NCI-H1417 (cell line): ENCODE measurements at places on chromosomes 12 and 14.

DNA sequence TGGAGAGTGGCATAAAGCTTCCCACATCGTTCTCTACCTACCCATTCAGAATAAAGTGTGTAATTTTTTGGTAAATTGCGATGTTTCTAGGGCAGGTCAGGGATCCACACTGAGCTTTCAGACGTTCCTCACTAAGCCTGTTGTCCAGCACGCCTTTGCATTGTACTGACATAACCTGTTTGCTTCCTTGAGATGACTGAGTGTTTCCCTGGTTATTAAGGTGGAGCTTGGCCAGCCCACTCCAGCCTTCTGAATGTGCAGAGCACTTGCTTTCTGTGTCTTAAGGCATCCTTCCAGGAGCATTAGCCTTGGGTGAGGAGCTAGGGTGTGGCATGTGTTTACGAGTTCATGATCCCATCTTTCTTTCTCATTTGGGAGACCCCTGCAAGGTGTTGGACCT lies 96.4 kb downstream of the TMEM260 start:
- no peak for DNase-seq

GRCh38 chr14:19851365-19851764 lies 23.6 kb upstream of the OR4K2 start:
- DNase-seq = no peak

DNA sequence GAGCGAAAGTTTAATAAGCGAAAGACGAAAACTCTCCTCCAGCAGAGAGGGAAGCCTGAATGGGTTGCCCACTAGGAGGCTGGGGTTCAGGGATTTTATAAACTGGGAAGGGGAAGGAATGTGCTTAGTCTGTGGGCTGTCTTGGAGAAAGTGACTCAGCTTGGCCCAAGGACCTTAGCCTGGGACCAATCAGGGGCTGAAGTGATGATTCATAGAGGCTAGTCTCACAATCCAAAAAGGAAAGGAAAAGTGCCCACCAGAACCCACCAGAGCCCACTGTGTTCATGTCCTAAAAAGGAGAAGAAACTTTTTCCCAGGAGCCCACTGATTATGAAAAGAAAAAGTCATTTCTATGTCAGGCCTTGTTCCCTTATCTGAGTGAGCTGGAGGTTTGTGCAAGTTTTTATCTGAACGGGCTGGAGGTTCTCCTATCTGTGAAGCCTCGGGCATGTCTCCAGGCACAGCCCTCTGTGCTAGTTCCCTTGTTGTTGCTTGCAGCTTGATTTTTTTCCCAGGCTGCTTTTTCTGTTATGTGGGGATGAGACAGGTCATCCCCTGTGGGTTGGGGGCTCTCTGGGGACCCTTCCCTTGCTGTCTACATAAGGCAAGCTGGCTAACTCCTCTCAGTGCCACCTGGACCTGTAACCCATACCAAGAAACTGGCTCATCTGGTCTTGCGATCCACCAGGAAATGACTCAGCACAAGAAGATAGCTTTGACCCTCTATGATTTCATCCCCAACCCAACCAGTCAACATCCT lies 8.3 kb upstream of the GOLGA5 start:
- no peak for DNase-seq

- no peak for DNase-seq
Observed at GRCh38 chr12:129496226-129496625, 407.6 kb downstream of the TMEM132D start.

GRCh38 chr14:58833634-58834378 lies 196.0 kb downstream of the DACT1 start:
- no peak for DNase-seq

GRCh38 chr14:34794941-34795340 lies 80.2 kb downstream of the BAZ1A start:
- no peak for DNase-seq

DNA sequence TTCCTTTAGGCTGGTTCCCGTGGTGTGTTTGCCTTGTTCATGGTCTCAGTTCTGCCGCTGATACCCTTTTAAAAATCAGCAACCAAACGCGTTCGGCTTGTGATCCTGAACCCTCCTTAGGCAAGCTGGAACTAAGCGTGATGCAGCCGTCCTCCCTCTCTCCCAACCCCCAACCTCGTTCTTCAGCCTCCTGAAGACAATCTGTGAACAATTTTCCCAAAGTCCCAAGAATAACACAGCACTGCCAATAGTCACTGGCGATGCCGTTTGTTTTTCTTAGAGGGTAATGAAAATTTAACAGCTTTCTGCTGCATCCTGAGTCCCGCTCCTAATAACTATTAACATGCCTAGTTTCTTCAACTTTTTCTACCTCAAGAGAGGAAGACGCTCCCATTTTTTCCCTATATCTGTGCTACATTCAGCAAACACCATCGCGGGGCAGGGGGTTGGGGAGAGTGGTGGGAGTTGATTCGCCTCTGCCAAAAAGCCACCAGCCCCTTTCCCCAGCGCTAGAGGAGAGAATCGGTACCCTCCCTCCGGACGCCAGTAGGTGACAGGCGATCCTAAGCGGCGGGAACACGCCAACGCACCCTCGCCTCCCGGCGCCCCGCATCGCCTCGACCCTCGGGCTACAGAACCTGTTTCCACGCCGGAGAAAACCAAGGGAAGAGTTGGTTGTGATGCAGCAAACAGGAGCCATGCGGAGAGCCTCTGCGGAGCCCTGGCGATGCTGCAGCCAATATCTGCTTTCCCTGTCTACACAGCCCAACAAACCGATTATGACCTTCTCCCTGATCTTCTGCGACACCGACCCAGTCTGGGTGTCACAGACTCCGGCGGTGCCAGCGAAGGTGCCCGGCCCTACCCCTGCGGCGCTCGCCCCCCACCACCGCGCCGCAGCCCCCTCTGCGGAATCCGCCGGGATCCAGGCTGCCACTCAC lies 752 bp downstream of the PRICKLE1 start:
- DNase-seq = peak; percentile 77

GRCh38 chr12:14950421-14950820 lies 11.0 kb downstream of the ARHGDIB start:
- no peak for DNase-seq

GRCh38 chr12:109639151-109639872 lies 65.7 kb downstream of the MVK start:
- no peak for DNase-seq

DNA sequence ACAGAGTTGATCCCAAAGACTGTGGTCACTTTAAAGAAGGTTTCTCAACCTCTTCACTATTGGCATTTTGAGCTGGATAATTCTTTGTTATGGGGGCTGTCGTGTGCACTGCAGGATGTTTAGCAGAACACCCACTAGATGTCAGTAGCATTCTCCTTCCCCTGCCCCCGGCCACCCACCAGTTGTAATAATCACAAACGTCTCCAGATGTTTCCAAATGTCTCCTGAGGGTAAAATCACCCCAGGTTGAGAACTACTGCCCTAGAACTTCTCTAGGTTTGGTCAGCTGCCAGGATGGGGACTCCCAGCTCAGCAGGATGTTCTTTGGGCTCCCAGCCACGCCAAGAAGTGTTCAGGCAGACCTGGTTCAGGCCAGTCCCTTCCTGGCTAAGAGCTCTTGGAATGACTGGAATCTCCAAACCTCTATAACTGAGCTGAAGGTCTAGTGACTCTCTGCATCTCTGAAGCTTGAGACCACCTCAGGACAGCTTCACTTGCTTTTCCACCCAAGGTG lies 12.5 kb upstream of the AJUBA start:
- DNase-seq = peak; percentile 5

DNA sequence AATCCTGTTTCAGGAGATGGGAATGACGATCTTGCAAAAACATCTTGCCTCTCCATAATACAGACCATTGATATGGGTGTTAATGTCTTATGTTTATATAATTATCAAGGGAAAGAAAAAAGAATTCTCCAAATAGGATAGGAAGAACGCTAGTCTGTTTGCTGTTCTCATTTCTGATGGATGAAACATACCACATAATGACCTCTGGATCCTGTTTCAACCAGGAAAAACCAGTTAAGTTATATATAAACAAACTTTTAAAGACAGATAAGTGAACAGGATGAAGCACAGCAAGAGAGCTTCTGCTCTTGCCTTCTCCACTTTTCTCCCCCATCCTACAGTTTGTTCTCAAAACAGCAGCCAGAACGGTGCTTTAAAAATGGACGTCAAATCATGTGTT lies 27.8 kb downstream of the COQ6 start:
- no peak for DNase-seq

GRCh38 chr12:45008211-45008610 lies 42.7 kb downstream of the DBX2 start:
- no peak for DNase-seq

- no peak for DNase-seq
Observed at GRCh38 chr12:130766470-130766869, 50.4 kb upstream of the RIMBP2 start.

DNA sequence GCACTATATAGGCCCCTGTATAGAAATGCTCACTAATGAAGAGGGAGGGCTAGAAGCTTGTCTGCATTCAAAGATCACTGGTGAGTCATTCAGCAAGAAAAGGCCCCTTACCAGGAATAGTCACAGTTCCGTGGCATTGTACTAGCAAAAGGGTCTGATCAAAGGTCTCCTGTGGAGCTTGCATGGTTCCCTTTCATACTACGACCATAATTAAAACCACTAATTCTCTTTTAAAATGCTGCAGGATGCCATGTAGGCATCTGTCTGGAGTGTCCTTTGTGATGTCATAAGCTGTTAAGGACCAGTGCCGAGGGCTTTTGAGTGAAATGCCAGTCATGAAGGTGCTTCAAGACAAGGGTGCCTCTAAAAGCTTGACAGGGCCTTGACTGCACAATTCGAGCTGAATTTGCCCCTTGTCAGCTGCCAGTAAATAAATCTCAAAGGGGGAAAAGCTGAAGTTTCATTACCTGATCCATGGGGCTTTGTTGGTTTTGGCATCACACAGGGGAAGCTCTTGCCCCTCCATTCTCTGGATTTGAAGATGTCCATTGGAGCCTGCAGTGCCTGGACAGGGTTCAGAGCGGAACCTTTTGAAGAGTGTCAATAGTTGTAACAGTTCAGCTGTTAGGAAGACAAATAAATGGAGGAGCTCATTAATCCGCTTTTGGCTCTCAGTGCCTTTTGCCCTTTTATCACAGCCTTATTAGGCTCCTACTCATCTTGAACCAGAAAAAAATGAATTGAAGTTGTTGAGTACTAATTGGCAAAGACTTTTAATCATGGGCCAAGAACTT lies 69.1 kb downstream of the TMEM260 start:
- no peak for DNase-seq

GRCh38 chr12:81492131-81492720 lies 266.9 kb downstream of the PPFIA2 start:
- no peak for DNase-seq

DNA sequence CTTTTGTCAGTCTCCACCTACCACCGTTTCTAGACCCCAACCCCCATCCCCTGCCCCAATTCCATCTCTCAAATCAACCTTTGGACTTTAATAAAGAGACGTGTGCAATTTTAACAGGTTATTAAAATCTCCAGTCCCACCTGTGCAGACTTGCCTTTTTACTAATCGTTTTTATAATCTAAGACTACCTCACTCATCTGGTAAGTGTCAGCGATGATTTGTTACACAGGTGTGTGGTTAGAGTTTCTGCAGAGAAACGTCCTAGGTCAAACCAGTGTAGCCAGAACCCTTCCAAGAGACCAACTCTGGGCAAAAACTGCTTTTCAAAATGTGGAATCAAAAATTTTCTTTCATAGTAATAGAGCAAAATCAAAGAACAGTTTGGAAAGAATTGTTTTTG lies 60.4 kb upstream of the PELI2 start:
- peak; percentile 91 for DNase-seq

- DNase-seq = no peak
Observed at GRCh38 chr14:66152302-66152701, 333.9 kb upstream of the CCDC196 start.

- DNase-seq = peak; percentile 56
Observed at GRCh38 chr14:26597071-26597588, 703 bp downstream of the NOVA1 start.

GRCh38 chr12:38155526-38156496 lies 160.8 kb upstream of the ALG10B start:
- no peak for DNase-seq

GRCh38 chr12:1540690-1541089 lies 53.7 kb downstream of the FBXL14 start:
- no peak for DNase-seq

DNA sequence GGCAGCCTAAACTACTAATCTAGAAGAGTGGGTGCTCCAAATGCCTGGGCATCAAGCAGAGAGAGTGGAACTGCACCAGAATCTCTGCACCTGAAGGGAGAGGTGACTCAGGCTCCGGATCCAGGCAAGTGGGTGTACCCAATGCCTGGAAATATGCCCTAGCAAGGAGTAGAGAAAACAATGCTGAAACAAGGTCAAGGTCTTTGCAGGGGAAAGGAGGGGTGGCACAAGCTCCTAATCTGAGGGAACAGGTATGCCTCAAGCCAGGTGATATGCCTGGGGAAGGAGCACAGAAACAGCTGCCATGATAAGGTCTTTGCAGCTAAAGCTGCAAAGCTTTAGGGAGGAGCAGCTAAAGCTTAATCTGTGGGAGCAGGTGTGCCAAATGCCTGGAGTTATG lies 136.0 kb upstream of the KITLG start:
- no peak for DNase-seq

DNA sequence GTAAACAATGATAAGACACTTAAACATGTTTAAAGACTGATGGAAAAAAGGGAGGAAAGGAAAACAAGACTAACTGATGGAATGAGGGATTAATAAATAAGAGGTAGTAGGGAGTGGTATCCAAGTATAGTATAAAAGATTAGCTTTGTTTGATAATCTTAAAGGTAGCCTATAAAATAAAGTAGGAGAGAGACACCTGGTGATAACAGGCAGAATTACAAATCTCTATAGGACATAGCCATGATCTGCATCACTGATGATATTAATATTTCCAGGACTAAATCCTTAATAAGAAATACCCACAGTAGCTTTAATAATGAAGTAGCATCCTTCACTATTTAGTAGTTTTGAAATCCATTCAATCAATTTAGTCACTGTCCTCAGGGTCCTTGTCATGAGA lies 30.4 kb downstream of the DLGAP5 start:
- peak; percentile 56 for DNase-seq

- DNase-seq = no peak
Observed at GRCh38 chr14:31703056-31703455, 141.9 kb downstream of the NUBPL start.

- peak; percentile 86 for DNase-seq
Observed at GRCh38 chr14:106556665-106557289, 1030.4 kb downstream of the TMEM121 start.

GRCh38 chr14:34700622-34701130 lies 13.7 kb downstream of the CFL2 start:
- no peak for DNase-seq

- DNase-seq = no peak
Observed at GRCh38 chr14:91108941-91109611, 4.8 kb upstream of the DGLUCY start.

GRCh38 chr14:23864259-23864658 lies 89.3 kb upstream of the DHRS4 start:
- no peak for DNase-seq

DNA sequence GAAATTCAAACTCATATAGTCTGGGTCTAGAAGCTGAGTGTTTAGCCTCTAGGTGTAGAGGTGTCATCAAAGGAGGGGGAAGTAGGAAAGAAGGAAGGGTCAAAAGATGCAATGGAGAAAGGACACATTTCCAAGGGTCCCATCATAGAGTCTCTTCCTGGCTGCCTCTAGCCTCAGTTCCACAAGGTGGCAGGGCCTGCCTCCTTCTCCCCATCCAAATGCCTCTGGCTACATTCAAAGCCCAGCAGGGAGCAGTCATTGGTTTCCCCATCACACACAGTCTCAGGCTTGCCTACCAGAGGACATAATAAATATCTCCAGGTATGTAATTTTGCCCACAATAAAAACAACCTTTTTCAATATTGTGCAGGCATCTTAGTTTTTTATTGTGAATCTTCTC lies 2.1 kb upstream of the CCT2 start:
- DNase-seq = peak; percentile 32
